Activated naive CD4-positive, alpha-beta T cell treated with anti-CD3 and anti-CD28 coated beads, Interleukin-2, amount 50 U/mL, for 72 hours (primary cell): ENCODE measurements at places on chromosomes 11 and 22.
A peak's percentile ranks its signal among the peaks of the same experiment; 100 is the strongest.

- DNase-seq, result no peak
Measured at GRCh38 chr11:124672536-124673215, 863 bp downstream of the SIAE start.

DNA sequence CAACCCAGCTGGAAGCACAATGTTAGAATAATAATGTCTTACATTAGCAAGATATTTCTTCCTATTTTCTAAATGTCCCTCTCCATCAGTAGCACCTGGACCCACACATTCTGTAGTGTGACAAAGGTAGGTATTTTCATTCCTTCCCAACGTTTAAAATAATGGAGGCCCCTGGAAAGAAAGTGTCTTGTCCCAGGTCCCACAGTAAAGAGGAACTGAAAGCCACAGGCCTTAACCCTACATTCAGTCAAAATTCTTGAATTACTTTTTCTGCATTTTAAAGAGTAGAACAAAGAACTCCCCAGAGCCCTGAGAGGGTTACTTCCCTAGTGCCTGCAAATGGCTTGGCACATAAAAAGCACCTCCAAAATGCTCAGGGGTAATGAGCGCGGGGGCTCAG lies 26.3 kb downstream of the OPCML start:
- no peak for DNase-seq

DNA sequence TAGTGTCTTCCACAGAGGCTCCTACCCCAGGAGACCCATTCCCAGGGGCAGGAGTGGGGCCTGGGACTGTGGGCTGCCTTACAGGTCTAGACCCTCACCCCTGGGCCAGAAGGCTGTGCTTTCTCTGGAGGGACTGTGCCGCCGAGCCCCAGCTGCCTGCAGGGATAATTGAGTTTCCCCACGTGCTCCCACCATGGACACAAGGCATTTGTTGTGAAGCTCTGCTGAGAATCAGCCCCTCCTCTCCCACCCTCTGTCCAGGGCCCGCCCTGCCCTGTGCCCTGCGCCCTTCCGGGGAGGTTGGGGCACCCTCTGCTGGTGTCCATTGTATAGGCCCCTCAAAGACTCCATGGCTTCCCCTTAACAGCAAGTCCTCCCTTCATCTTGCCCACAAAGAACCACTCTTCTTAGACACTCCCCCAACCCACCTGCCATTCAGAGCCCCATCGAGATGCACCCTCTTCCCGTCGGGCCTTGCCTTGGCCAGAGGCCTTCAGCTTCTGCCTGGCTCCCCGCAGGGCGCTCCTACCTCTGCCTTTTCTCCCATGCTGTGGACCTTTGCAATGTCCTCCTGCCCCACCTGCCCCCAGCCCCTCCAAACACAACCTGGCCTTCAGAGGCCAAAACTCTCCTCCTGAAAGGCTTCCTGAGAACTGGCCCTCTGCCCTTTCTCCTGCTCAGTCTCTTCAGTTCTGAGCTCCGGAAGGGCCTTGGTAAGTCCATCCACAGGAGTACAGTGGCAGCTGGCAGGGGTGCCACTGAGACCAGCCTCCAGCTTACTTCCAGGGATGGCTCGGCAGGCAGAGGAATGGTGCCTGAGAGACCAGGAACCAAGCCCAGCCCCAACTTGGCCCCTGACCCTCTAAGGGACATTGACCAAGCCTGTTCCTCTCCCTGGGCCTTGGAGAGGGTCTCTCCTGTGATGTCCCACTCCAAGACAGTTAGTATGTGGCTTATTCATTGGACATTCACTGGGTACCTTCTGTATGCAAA lies 22.4 kb downstream of the DUSP8 start:
- no peak for DNase-seq

DNA sequence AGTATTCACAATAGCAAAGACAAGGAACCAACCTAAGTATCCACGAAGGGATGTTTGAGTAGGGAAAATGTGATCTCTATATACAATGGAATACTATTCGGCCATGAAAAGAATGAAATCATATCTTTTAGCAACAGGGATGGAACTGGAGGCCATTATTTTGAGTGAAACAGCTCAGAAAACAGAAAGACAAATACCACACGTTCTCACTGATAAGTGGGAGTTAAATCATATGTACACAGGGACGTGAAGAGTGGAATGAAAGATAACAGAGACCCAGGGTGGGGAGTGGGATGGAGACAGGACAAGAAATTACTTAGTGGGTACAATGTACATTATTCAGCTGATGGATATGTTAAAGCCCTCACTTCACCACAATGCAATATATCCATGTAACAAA lies 1012.7 kb downstream of the TBC1D22A start:
- no peak for DNase-seq

- no peak for DNase-seq
Measured at GRCh38 chr11:128759597-128759996, 65.7 kb downstream of the FLI1 start.

GRCh38 chr11:14376920-14377319 lies 17.9 kb upstream of the RRAS2 start:
- DNase-seq, result no peak

- DNase-seq, result no peak
Measured at GRCh38 chr11:102361086-102362031, 14.3 kb downstream of the BIRC2 start.

- peak; percentile 53 for DNase-seq
Measured at GRCh38 chr11:122656073-122656630, 630 bp downstream of the UBASH3B start.

- DNase-seq, result no peak
Measured at GRCh38 chr11:108370315-108370714, 97.0 kb downstream of the C11orf65 start.

DNA sequence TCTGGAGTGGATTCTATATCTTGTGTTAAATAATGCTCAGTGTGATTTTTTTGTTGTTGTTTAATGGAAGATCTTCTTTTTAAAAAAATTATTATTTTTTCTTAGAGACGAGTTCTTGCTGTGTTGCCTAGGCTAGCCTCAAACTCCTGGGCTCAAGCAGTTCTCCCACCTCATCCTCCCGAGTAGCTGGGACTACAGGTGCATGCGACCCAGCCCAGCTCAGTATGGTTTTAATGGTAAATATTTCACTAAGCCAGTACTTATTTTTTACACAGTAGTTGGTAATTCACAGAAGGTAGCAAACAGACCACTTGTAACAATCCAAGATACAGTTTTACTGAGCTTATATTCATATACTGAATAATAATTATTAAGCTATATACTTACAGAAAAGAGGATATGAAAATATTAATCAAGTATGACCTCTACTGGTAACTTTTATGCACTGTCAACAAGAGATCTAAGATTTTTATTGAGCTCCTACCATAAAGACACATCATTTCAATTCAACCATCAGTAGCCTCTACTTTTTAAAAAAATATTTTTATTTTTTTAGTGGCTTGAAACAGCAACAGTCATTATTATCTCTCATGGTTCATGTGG lies 6.1 kb upstream of the CD59 start:
- no peak for DNase-seq

DNA sequence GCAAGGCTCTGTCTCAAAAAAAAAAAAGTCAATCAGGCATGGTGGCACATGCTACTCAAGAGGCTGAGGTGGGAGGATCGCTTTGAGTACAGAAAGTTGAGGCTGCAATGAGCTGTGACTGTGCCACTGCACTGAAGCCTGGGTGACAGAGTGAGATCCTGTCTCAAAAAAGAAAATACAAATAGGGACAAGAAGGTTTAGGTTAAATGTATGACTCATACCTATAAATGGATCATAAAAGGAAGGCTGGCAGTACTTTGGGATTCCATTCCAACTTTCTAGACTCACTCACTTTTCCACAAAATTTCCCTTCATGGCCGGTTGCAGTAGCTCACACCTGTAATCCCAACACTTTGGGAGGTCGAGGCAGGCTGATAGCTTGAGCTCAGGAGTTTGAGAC lies 25.6 kb upstream of the OSBP start:
- DNase-seq, result no peak

DNA sequence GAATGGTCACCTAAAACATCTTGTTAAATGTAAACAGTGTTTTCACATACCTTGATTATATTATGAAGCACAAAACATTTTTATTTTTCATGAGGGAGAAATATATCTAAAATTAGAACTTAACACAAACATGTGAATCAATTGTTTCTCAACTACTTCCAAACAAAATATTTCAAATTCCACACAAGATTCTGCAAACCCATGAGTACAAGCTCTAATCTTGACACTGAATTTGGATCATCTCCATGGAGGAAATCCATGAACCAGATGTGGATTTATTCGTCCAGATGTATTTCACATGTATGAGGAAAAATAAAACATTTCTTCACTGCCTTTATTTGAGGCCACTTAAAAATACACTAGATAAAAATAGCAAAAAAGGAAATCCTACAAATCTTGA lies 184.2 kb downstream of the SBF2 start:
- DNase-seq, result no peak

DNA sequence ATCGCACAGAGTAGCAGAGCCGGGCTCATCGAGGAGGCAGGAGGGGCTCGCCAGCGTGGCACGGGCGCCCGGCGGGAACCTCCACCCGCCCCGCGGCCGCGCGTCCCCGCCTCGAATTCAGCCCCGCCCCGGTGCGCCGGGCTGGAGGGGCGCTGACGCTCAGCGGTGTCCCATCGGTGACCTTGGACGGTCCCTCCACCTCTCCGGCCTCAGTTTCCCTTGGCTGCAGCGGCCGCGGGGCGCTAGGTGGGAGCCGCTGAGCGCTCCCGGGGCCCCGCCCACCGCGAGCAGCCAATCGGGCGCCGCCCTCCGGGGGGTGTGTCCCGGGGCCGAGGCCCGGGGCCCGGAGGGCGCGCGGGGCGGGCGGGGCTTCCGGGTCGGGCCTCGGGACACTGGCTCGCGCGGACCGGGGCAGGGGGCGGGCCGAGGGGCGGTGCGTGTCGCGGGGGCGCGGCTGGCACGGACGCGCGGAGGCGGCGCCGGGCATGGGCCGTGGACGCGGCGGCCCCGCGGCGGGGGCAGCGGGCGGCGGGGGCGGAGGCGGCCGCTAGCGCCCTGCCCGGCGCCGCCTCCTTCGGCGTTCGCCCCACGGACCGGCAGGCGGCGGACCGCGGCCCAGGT lies at the start of gene PPARA:
Gene PPARA (plus strand): TSS at position 493 of the 621 bp plus-strand sequence. CDS start 47,858 bp downstream, outside the sequence.
- peak; percentile 84 for DNase-seq

DNA sequence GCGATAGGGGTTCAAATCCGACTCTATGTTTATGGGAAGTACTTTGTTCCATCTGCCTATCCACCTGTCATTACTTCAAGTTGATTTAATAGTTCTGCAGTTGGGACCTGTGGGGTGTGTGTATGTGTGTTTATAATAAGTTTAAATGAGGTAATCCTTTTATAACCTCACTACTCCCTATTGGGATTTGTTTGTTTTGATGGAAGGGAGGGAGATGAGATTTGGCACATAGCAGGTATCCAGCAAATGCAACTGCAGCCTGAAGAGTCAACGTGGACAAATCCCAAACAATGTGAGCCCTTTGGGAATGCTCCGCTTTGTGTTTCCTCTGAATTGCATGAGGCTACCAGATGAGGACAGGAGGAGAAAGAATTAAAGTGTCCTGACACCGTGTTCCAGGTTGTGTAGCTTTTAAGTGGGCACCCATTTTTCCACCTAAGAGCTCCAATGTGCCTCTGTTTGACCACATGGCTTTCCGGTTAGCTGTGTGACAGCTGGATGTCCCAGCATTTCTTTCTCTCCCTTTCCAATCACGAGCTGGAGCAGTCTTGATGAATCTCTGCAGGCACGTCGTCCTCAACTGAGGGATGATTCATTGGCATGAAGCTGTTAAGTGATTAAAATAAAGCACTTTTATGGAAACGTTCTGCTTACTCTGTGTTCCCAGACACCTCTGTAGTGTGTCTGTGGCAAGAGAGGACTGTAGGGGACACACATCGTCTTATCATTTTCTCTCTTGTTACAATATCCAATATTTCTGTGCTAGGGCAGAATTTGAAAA lies 610.7 kb downstream of the NTM start:
- DNase-seq, result no peak

DNA sequence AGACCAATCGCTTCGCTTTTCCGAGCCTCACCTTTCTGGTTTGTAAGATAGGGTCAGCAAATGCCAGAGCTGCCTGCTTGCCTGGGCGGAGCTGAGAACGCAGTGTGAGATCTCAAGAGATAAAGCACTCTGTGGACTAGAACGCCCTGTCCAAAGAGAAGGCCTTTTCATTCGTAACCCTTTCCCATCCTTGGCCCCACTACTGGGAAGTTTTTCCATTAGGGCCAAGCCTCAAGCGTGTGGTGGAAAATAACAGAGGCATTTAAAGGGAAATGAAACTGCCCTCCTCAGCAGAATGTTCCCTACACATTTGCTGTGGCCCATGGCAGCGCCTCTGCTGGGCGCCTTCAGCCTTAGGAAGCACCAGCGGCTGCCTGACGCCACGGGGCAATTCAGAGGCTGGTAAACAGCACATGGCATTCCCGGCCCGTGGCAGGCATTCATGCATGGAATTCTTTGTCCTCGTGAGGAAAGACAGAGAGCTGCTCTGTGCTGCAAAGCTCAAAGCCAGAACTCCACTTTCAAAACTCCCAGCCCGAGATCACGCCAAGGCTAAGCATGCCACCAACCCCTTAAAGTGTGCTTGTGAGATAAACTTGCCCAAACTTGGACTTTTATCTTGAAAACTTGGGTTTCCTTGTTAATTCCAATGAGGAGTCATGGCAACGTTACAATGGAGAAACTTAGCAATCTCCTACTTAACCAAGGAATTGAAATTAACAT lies 38.1 kb downstream of the AHNAK start:
- DNase-seq, result no peak
